CD8-positive, alpha-beta memory T cell (primary cell): ENCODE measurements at places on chromosomes 2 and 18. TPM values are rescaled to one million over a fixed set of nuclear protein-coding genes. Genes with fewer than 3 reads are reported as not detected.

Gene RTP5
- polyA plus RNA-seq: 0.23 TPM

Gene PRKAG3
- not detected for polyA plus RNA-seq

Gene PRSS56
- polyA plus RNA-seq: not detected

Gene PTPRM
- polyA plus RNA-seq: 5.3 TPM

Gene TRIM43
- not detected for polyA plus RNA-seq

Gene SPIRE1
- 2.2 TPM for polyA plus RNA-seq

Gene FAM161A
- polyA plus RNA-seq: 1.7 TPM

Gene TM4SF20
- not detected for polyA plus RNA-seq

Gene TGFA
- polyA plus RNA-seq: 3.0 TPM

Gene RGPD4
- not detected for polyA plus RNA-seq

Gene GPC1
- 0.17 TPM for polyA plus RNA-seq

Gene CAD
- polyA plus RNA-seq: 27.0 TPM

Gene KCNIP3
- not detected for polyA plus RNA-seq

Gene SKOR2
- polyA plus RNA-seq: not detected

Gene RAB27B
- 1.2 TPM for polyA plus RNA-seq

Gene CD226
- polyA plus RNA-seq: 39.2 TPM

Gene MTCL1
- polyA plus RNA-seq: not detected

Gene KATNAL2
- polyA plus RNA-seq: 0.54 TPM

Gene FMNL2
- 0.05 TPM for polyA plus RNA-seq

Gene CCDC148
- polyA plus RNA-seq: not detected

Gene YIPF4
- polyA plus RNA-seq: 22.9 TPM

Gene ACTR1B
- polyA plus RNA-seq: 16.5 TPM

Gene FAM110C
- polyA plus RNA-seq: 0.15 TPM

Gene PXDN
- 3.3 TPM for polyA plus RNA-seq

Gene LDLRAD4
- polyA plus RNA-seq: 8.1 TPM

Gene LPIN1
- 25.7 TPM for polyA plus RNA-seq

Gene ZNF521
- not detected for polyA plus RNA-seq

Gene PCARE
- not detected for polyA plus RNA-seq

Gene LIMS3
- 1.5 TPM for polyA plus RNA-seq

Gene ZSWIM2
- not detected for polyA plus RNA-seq

Gene KLHL30
- not detected for polyA plus RNA-seq

Gene NYAP2
- polyA plus RNA-seq: not detected

Gene IL1B
- polyA plus RNA-seq: not detected

Gene ERICH2
- not detected for polyA plus RNA-seq

Gene LTBP1
- not detected for polyA plus RNA-seq

Gene MROH2A
- not detected for polyA plus RNA-seq

Gene TPO
- 1.8 TPM for polyA plus RNA-seq

Gene KIAA1328
- polyA plus RNA-seq: 8.3 TPM

Gene STAT4
- 88.2 TPM for polyA plus RNA-seq

Gene CEP192
- polyA plus RNA-seq: 6.5 TPM

Gene OTOF
- 1.7 TPM for polyA plus RNA-seq

Gene FBXO48
- polyA plus RNA-seq: 0.79 TPM

Gene MAP2
- polyA plus RNA-seq: 0.08 TPM

Gene SLC19A3
- polyA plus RNA-seq: not detected

Gene RAPH1
- not detected for polyA plus RNA-seq

Gene SLC11A1
- 0.32 TPM for polyA plus RNA-seq

Gene SLC8A1
- not detected for polyA plus RNA-seq

Gene RNF149
- 87.6 TPM for polyA plus RNA-seq

Gene ARMC9
- polyA plus RNA-seq: 1.0 TPM

Gene GCG
- polyA plus RNA-seq: not detected

Gene BCS1L
- polyA plus RNA-seq: 10.1 TPM

Gene REG3G
- polyA plus RNA-seq: not detected

Gene RGPD6
- polyA plus RNA-seq: 2.8 TPM

Gene LOXHD1
- not detected for polyA plus RNA-seq

Gene SAP130
- 10.6 TPM for polyA plus RNA-seq

Gene OTX1
- polyA plus RNA-seq: not detected

Gene PLEK
- 135 TPM for polyA plus RNA-seq

Gene EVA1A
- polyA plus RNA-seq: not detected

Gene CACNB4
- polyA plus RNA-seq: not detected
